ENCODE measurements at places on chromosomes 7 and 10.

DNA sequence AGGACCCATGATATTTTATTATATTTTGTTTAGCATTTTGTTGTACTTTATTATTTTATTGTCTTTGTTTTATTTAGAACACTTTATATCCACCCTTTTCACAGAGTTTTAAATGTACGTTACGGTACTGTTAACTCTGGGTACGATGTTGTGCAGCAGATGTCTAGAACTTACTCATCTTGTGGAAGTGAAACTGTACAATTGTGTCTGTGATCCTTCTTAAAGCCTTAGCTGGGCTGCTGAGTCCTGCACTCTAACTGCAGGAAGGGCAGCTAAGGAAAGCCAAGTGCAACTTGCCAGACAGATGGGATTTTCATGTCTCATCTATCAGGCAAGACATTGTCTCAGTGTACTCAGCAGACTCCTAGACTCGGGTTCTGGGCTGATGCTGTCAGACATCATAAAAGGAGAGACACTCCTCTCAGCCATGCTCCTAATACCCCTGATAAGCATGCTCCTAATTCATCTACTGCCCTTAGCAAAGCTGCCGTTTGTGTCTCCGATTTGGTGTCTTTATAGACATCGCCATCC is 14.6 kb upstream of the INSYN2A start:
- DNase-seq, result no peak

GRCh38 chr10:70942125-70942524 is 53.8 kb upstream of the PCBD1 start:
- no peak for DNase-seq

GRCh38 chr7:144884896-144885295 is 49.0 kb upstream of the TPK1 start:
- DNase-seq, result no peak

DNA sequence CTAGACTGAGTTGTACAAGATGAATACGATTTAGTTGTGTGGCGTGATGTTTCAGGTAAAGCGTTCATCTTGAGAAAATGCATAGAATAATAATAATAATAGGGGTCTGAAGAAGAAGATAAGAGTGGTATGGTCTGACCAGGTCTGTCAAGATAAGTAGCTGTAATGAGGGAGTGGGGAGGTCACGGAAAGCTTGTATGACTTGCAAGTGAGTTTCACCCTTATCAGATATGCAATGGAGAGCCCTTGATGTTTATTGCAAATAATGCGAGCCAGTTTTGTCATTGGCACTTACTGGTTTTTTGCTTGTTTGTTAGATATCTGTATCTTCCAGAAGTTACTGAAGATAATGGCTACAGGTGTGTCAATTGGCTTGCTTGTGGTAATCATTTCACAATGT is 611.5 kb downstream of the CNTNAP2 start:
- DNase-seq, result no peak

DNA sequence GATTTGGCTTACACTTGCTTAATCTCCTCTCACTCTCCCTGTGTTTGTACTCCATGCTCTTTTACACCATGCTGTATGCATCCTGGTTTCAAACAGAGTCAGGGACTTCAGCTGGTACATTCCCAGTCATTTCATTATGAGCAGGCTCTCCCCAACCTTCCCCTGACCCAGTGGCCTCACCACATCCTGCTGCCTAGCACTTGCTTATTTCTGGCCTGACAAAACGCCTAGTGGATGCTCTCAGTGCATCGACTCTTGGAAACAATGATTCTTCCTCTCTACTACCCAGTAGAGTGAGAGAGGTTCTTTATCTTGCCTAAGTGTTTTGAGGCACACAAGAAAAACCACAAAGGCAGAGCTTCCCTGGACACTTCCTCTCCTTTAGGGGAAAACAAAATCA is 63.4 kb downstream of the CAV1 start:
- no peak for DNase-seq
